GM04504 (cell line): ENCODE measurements at places on chromosomes 11 and 22.

- no peak for DNase-seq
Measured at GRCh38 chr11:845872-846495, 3.3 kb downstream of the TSPAN4 start.

GRCh38 chr22:20205464-20205963 is 54.7 kb upstream of the CCDC188 start:
- no peak for DNase-seq

GRCh38 chr11:6587360-6587953 is 16.0 kb downstream of the RRP8 start:
- DNase-seq, result no peak

GRCh38 chr11:92969293-92969633 is 188 bp upstream of the MTNR1B start:
- DNase-seq, result no peak

DNA sequence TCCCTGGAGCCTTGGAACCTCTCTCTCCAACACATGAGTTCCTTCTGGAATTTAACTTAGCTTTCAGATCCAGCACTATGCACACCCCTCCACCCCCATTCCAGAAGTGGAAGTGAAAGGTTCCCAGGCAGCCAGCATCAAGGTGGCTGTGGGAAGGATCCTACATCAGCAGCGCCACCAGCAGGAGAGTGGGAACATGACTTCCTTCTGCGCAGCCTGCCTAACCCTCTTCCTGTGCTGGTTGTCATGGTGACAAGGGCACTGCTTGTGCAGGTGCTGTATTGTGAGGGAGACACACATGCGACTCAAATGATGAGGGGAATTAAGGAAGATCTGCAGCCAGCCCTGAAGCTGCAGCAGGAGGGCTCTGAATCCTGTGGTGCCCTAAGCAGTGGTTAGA is 904.5 kb upstream of the API5 start:
- DNase-seq, result no peak

DNA sequence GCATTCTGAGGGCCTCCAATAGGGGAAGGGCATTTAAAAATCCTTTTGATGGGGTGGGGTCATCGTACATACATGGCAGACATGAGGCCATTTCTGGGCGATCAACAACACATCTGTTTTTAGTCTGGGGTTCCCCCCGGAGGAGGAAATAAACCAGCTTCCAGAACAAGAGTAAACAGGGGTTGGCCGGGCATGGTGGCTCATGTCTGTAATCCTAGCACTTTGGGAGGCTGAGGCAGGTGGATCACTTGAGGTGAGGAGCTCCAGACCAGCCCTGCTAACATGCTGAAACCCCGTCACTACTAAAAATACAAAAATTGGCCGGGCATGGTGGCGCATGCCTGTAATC is 12.0 kb downstream of the PRSS23 start:
- DNase-seq, result no peak
